GDM1 (cell line): ENCODE measurements at places on chromosomes 12 and 14.

GRCh38 chr12:54240971-54241588 is 38.8 kb downstream of the CBX5 start:
- no peak for DNase-seq

GRCh38 chr12:108563136-108563803 is 874 bp downstream of the ISCU start:
- peak; percentile 72 for DNase-seq

DNA sequence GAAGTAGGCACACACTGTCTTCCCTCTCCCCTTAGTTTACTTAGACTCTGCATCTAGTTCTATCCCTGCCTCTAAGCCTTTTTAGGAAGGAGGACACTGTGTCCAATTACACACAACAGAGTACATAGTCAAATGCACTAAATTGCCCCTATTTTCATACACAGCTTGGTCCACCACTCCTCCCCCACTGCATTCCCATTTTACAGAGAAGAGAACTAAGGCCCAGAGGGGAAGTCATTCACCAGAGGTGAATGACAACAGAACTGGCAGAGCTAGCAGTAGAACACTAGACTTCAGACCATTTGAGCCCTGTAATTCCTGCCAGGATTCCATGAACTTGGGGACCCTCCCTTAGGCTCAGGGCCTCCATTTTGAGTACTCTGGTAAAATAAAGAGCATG is 1.1 kb upstream of the JPH4 start:
- DNase-seq: no peak

GRCh38 chr12:29145372-29146170 is 3.5 kb upstream of the FAR2 start:
- DNase-seq: no peak

GRCh38 chr12:74985986-74986319 is 223.7 kb downstream of the KCNC2 start:
- DNase-seq: no peak

- DNase-seq: no peak
Observed at GRCh38 chr12:113320401-113320800, 14.5 kb downstream of the SLC8B1 start.

DNA sequence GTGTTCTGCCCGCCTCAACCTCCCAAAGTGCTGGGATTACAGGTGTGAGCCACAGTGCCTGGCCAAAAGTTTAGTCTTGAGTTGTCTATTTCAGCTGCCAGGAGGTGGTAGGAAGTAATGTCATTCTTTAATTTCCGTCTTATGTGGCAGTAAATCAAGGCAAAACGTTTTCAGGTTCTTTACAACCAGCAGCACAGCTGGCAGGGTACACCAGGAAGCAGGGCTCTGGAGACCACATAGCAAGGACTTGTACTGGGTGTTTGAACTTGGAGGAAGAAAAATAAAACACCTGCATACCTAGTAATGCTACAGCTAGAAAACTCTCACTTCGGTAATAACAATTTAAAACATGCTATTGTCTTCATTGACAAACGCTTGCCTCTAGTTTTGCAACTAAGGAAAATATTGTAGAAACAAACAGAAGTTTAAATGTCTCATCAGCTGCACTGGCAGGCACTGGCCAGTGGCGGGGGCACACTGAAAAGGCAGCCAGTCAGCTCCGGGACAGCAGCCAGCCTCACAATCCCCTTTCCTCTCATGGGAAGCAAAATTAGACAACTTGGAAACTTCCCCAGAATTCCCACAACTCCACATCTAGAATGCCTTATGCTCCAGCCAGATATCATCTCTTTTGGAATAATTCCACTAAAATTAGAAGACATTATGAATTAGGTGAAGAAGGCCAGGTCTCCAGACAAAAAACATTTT is 72.2 kb downstream of the CLIP1 start:
- no peak for DNase-seq

GRCh38 chr12:102497743-102498142 is 17.4 kb upstream of the IGF1 start:
- no peak for DNase-seq

- no peak for DNase-seq
Observed at GRCh38 chr12:8612629-8613028, at the start of gene AICDA. Gene AICDA (minus strand): TSS chr12:8612859. CDS start chr12:8612767, 92 bp downstream.

DNA sequence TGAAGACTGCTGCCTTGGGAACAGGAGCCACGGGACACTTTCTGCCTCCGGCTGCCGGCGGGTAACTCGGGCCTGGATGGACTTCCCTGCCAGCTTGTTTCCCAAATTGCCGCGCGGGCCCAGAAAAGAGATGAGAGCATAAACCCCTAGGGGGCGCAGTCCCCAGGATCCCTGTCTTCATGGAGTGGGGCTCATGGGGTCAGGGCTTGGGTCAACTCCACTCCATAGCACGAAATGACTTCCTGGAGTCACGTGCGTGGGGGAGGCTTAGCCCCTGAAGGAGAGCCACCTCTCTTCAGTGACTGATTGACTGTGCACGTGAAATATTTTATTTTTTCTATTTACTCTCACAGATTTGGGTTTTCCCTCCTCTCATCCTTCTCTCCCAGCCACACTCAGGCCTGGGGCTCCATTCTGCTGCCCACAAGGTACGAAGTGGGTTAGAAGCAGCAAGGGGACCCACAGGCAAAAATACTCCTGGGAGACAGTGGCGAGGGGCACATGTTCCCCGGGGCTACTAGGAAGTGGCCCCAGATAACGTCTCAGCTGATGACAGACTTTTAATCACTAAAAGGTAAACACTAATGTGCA is 10.0 kb downstream of the PGF start:
- DNase-seq: no peak

GRCh38 chr14:37118673-37119366 is 53.6 kb downstream of the SLC25A21 start:
- DNase-seq: no peak

DNA sequence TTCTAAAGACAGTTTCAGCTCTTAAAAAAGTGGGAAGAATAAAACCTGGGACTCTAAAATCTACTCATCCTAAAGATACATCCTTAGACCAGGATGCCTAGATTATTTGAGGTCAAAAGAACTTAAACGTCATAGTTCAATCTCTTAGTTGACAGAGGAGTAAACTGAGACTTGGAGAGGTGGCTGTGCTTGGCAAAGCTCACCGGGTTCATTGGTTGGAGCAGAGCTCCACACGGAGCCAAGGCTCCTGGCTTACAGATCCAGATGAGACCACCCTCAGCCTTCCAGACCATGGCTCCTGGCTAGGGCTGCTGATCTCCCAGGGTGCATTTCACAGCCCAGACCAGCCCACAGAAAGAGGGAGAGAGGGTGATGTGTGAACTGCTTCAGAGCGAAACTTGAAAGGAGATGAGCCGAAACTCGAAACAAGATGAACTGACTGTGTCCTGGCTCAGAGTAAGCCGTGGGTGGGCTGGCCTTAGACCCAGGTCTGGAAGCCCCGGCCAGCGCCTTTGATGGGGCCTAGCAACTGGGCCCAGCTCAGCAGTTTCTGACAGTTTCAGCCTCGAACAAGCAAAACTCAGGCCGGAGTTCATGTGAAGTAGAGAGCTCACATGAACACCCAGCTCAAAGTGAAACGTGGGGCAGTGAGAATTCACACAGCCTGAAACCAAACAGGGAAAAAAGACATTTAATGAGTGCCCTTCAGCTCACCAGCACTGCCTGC is 1044.8 kb downstream of the BCL11B start:
- no peak for DNase-seq

DNA sequence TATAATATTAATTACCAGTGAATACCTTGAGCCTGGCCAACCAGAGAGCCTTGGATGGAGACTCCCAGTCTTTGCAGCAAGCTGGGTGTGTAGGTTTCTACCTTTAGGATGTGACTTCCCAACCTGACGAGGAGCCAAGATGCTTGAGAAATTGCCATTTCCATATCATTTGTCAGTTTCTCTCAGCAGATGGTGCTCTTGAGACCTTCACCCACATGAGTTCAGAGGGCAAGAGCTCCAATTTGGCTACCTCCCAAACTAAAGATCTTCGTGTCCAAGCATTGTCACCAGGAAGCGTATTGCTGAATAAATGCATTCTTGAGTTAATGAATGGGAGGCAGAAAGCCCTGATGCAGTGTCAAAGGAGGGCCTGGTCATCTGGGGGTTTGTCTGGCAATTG is 106.4 kb upstream of the TBX5 start:
- no peak for DNase-seq

GRCh38 chr12:92216092-92216491 is 70.4 kb upstream of the BTG1 start:
- no peak for DNase-seq

DNA sequence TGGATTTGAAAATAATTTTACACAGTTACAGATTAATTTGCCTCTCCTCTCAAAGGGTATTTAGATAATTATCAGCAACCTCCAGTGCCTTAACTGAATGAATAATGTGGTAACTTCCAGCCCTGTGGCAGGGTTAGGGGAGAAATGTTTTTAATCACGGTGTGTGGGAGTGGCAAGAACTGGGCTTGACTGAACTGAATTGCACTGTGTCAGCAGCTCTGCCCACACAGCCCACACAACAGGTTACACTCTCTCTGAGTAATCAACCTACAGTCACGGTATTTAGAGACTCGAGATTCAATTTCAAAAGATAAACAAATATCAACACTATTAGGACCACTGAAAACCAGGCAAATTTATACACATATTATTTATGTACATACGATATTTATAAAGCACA is 198.5 kb downstream of the KCNC2 start:
- DNase-seq: no peak

GRCh38 chr14:77099425-77100167 is 1.5 kb downstream of the CIPC start:
- no peak for DNase-seq

- DNase-seq: no peak
Observed at GRCh38 chr14:34275078-34275477, 187.0 kb downstream of the SPTSSA start.

DNA sequence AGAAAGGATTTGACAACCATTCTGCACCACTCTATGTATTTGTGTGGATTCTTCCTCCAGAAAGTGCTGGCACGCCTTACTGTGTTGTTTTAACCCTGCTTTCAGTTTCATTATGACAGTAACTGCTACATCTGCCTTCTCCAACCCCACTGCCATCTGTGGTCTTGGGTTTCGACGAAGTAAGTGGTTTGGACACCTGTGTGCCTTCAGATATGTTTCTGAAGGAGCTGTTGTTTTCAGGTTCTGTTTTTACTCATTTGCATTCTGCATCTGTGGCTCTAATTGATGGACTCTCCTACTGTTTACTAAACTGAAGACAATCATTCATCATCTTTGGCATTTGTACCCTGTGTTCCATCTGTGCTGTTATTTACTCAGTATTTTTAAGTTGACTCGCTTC is 4.1 kb downstream of the TSHR start:
- DNase-seq: no peak

- DNase-seq: no peak
Observed at GRCh38 chr14:93137864-93138263, 22.1 kb upstream of the ITPK1 start.

- no peak for DNase-seq
Observed at GRCh38 chr12:25422241-25422640, 130.8 kb downstream of the LMNTD1 start.
